T-helper 22 cell (primary cell): ENCODE measurements at places on chromosomes 4 and X.

GRCh38 chr4:124851741-124852140 is 139.2 kb upstream of the ANKRD50 start:
- no peak for DNase-seq

GRCh38 chr4:89162496-89162895 is 51.2 kb downstream of the TIGD2 start:
- no peak for DNase-seq

- DNase-seq, result no peak
Observed at GRCh38 chr4:79088946-79089691, 149.9 kb upstream of the PAQR3 start.

DNA sequence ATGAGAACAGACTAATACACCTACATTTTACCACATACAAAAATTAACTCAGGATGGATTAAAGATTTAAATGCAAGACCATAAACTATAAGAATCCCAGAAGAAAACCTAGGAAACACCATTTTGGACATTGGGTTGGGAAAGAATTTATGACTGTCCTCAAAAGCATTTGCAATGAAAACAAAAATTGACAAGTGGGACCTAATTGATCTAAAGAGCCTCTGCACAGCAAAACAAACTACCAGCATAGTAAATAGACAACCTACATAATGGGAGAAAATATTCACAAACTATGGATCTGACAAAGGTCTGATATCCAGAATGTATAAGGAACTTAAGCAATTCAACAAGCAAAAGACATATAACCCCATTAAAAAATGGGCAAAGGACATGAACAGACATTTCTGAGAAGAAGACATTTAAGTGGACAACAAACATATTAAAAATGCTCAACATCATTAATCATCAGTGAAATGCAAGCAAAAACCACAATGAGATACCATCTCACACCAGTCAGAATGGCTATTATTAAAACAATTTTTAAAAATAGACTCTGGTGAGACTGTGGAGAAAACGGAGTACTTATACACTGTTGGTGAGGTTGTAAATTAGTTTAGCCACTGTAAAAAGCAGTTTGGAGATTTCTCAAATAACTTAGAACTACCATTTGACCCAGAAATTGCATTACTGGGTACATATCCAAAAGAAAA is 221.7 kb upstream of the DIPK2B start:
- DNase-seq, result no peak
